Colonic mucosa (tissue), 4 donors: ENCODE measurements at places on chromosomes 2 and 18.

DNA sequence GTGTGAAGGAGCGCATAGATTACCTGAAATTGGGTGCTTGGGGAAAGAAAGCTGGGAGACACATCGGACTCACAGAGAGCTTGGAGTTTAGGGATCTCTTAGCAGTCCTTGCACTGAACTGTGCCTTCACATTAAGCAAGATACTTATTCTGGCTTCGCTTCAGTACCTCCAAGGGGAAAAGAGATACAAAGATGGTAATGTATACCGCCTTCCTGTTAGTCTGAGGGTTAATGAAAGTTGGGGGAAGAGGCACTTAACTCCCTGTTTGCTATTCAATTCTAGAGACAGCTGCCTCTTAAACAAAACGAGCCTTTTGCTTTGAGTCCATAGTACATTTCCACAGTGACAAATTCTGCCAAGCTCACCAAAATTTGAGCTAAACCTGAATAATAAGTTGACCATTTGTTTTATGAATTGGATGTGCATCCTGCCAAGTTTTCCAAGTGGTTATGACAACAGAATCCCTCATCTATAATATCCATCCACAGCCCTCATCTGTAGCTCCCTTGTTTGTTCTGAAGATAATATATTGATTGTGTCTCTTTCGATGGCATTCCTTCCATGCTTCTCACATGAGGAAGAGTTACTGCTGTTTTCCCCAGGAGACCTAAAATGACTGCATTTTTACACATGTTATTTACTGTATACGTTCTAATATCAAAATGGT lies 287.1 kb upstream of the ATP5MC3 start:
- DNase-seq: no peak

- no peak for DNase-seq
Measured at GRCh38 chr2:140178234-140178633, 1398.0 kb upstream of the NXPH2 start.

- peak; percentile 40 for DNase-seq
Measured at GRCh38 chr2:208265371-208265800, 669 bp upstream of the PIKFYVE start.

DNA sequence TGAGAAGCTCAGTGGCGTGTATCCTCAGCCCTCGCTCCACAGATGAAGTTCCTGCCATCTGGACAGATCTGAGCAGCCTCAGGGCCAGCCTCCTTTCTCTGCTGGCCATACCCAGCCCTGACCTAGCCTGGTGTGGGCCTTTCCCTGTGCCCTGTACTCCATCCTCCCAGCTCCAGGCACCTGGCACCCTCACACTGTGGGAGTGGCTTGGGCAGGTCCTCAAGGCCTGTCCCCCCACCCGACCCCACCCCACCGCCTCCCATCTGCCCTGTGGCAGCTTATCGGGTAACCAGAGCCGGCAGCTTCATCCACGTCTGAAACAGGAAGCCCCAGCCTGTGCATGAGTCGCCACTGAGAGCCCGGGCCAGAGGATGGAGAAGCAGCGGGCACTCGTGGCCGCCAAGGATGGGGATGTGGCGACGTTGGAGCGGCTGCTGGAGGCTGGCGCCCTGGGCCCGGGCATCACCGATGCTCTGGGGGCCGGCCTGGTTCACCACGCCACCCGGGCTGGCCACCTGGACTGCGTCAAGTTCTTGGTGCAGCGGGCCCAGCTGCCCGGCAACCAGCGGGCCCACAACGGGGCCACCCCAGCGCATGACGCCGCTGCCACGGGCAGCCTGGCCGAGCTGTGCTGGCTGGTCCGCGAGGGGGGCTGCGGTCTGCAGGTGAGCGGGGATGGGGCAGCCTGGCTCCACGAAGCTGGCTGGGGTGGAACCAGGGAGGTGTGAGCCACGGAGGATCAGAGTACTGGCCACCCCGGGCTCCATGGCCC lies at the start of gene ESPNL:
Gene ESPNL, plus strand, starts transcription at position 292 of the 772 bp plus-strand sequence. Its CDS starts 80 bp downstream, at position 372.
- DNase-seq: no peak
